ENCODE measurements at places on chromosomes 16 and 17. TPM values are rescaled to one million over a fixed set of nuclear protein-coding genes. Genes with fewer than 3 reads are reported as not detected.

DNA sequence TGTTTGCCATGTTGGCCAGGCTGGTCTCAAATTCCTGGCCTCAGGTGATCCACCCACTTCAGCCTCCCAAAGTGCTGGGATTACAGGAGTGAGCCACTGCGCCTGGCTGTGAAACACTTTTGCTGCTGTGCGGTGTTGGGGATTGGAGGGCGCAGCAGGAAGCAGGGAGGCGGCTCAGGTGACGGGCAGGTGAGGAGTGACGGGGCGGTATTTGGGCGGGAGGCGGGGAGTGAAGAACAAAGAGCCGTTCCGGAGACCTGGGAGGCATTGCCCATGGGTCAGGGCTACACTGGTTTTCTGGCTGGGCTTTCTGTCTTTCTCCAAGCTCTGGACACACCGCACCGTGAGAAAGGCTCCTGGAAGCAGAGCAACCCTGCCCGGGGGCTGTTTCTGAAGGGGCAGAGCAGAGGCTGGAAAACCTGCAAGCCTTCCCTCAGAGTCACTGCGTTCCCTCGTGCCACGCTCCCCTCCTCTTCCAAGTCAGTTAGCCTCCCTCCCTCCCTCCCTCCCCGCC is 22.1 kb downstream of the CRISPLD2 start:
- DNase-seq, result no peak

- DNase-seq, result no peak
Observed at GRCh38 chr17:17239832-17240231, 2.9 kb upstream of the FLCN start.

DNA sequence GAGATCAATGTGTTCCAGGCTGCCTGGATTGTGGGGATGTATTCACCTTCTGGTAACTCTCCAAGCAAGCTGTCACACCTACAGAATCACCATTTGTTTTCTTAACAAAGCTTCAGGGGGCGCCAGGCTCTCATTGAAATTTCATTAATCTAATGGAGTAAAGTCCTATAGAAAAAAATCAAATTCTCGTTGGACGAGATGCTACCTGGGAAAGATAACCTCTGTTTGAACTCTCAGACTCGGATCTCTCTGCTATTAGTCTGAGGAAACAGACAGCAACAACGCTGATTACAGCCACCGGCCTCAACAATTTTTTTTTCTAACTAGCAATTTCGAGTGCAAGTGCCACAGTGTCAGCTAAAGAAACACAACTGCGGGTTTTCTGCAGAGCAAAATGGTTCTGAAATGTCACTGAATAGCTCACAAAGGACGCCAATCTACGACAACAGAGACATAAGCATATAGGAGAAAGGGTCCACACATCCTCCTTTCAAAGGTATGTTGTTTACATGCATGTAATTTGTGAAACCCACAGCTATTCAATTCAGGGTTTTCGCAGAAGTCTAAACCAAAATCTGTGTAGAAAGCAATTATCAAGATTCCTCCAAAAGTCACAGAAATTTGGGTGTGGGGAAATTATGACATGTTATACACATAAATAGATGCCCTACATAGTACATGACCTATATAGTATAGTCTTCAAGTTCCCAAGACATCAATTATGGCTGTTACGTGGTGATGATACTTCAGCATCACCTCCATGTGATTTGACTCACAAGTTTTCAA is 135.8 kb downstream of the SKAP1 start:
- no peak for DNase-seq

DNA sequence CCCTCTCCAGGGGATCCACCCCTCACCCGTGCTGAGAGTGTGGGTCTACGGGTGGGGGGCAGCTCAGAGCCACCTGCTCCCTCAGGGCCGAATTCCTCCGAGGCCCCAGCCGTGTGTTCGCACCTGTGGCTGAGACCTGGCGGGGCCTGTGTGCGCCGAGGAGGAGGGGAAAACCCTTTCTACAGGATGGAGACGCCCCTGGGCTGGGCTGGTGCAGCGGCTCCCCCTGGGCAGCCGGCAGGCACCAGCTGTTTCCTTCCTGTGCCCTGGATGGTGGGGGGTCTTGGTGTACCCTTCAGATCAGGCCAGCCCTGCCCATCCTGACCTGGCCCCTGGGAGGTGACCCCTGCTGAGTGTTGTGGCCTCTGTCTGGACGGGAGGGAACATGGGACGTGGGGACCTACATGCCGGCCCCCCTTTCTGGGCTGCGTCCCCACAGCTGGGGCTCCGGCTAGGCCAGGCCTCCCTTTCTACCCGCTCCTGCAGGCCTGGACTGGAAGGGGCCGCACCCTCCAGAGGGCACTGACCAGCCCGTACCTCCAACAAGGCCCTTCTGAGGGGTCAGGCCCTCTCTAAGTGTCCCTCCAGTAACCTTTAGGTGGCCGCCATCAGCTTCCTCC is 28.3 kb upstream of the PABPN1L start:
- DNase-seq, result no peak

- no peak for DNase-seq
Observed at GRCh38 chr16:67015313-67015731, 13.6 kb upstream of the CBFB start.

GRCh38 chr16:2026461-2027023 is at the start of gene NHERF2:
TSS of gene NHERF2 (plus strand) at chr16:2026902. CDS start at chr16:2027006, 104 bp downstream.
- peak; percentile 37 for DNase-seq

DNA sequence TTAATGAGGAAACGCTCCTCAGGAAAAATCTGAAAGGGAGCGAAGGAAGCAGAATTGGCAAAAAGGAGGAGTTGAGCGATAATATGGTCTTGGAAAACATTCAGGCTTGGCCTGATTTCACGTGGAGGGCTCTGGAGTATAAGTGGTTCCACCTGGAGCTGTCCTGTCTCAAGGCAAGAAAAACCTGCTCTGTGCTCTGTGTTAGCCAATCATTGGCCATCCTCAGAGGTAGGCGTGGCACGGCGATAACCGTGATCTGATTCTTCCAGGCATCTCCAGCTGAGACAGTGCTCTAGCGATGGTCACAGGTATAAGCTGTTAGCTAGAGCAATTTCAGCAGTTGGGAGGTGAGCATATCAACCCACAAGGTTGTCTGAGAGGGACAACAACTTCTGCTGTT is 450.5 kb upstream of the MAF start:
- no peak for DNase-seq

GRCh38 chr16:48126801-48127644 is 28.8 kb downstream of the ABCC12 start:
- peak; percentile 87 for DNase-seq

Gene FOXC2
- 4.6 TPM for total RNA-seq

Gene SCIMP
- not detected for total RNA-seq

Measured in MG63 (cell line).